ENCODE measurements at places on chromosomes 3 and 15.

- H3K36me3 ChIP-seq, result no peaks in the 10 kb centered on the region
- H3K4me3 ChIP-seq, result no peak overlapping the region
- no peak overlapping the region for H3K27ac ChIP-seq
- peaks cover 63% of the 10 kb centered on the region for H3K27me3 ChIP-seq
- DNase-seq, result no peak
Measured at GRCh38 chr3:195013411-195014361, 257.3 kb downstream of the XXYLT1 start.

DNA sequence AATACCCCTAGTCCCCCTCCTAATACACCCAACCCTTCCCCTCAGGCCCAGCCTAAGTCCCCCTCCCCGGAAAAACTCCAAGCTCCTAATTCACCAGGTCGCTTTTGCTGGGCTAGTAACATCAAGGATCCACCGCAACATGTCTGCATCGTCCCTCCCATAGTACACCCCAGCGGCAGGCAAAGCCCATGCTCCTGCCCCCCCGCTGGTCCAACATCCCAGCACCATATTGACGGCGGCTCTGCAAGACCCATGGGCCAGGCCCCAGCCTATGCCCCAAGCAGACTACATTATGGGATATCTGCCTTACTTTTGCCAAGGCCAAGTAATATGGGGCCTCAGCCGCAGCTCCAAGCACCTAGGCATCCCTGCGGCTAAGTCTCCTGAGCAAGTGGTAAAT lies 33.5 kb downstream of the ZNF589 start:
- H3K4me3 ChIP-seq, result no peak overlapping the region
- DNase-seq, result no peak
- H3K4me1 ChIP-seq, result peaks cover 2% of the 10 kb centered on the region

- H3K4me1 ChIP-seq, result no peaks in the 10 kb centered on the region
- H3K27me3 ChIP-seq, result no peaks in the 10 kb centered on the region
- H3K36me3 ChIP-seq, result peaks cover 3% of the 10 kb centered on the region
Measured at GRCh38 chr3:188881954-188882641, 289.7 kb upstream of the TPRG1 start.

- H3K27ac ChIP-seq, result no peak overlapping the region
- H3K4me1 ChIP-seq, result peaks cover 5% of the 10 kb centered on the region
- no peaks in the 10 kb centered on the region for H3K27me3 ChIP-seq
- no peaks in the 10 kb centered on the region for H3K36me3 ChIP-seq
- no peak overlapping the region for H3K4me3 ChIP-seq
Measured at GRCh38 chr3:126030455-126030854, 53.5 kb downstream of the SLC41A3 start.

DNA sequence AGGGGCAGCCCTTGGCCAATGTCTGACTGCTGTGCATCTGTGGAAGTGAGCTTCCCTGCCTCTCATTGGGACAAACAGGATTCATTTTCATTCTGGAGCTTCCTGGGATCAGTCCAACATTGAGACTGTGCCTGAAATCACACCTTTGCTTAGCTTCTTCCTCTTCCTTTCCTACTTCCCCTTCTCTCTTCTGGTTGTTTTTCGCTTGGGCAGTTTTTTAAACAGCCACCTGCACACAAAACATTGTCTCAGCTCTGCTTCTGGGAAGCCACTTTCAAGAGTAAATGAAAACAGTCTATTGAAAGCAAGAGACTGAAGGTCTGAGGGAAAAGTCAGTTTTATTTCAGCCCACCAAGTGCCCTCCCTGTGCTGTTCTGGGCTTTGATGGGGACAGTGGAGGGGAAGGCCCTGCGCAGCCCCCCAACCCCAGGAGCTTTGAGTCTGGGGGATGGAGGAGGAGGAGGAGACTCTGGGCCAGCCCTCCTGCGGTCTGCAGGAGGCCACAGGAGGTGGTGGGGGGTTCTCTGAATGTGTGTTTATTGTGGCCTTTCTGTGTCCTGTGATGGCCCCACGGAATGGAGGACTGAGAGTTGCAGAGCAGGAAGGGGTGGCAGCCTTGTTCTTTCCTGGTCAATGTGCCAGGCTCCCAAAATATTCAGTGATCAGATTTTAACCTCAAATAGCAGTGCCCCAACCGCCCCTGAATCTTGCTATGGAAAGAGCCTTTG lies 7.8 kb upstream of the ISLR2 start:
- peaks cover 2% of the 10 kb centered on the region for H3K4me1 ChIP-seq
- DNase-seq, result no peak
- no peaks in the 10 kb centered on the region for H3K36me3 ChIP-seq
- no peak overlapping the region for H3K27ac ChIP-seq
- peaks cover 64% of the 10 kb centered on the region for H3K27me3 ChIP-seq

- no peaks in the 10 kb centered on the region for H3K27me3 ChIP-seq
- H3K36me3 ChIP-seq, result peaks cover 17% of the 10 kb centered on the region
- H3K4me3 ChIP-seq, result no peak overlapping the region
- H3K27ac ChIP-seq, result no peak overlapping the region
- peaks cover 9% of the 10 kb centered on the region for H3K4me1 ChIP-seq
Measured at GRCh38 chr3:101383156-101383575, 62.8 kb upstream of the IMPG2 start.

- H3K27ac ChIP-seq, result no peak overlapping the region
- peaks cover 7% of the 10 kb centered on the region for H3K36me3 ChIP-seq
- H3K4me1 ChIP-seq, result no peaks in the 10 kb centered on the region
- DNase-seq, result no peak
- no peak overlapping the region for H3K4me3 ChIP-seq
- no peaks in the 10 kb centered on the region for H3K27me3 ChIP-seq
Measured at GRCh38 chr15:76274226-76274625, 37.0 kb downstream of the ETFA start.

DNA sequence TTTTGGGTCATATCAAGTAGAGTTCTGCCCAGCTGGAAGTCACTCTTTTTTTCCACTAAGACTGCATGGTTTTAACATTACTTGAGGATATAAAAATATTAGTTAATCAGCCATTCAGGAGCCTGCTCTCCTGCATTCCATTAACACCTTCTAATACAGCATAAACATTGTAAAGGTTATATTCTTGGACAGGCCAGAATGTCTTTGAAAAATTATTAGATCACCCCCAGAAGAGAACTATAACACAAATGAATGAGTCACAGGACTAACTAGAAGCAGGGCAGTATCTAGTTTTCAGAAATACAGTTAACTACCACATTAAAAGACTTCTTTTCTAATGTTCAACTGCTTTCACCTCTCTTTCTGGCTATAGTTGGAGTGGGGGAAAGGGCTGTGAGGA lies 80.9 kb downstream of the THBS1 start:
- DNase-seq, result no peak
- H3K4me3 ChIP-seq, result no peak overlapping the region
- no peaks in the 10 kb centered on the region for H3K36me3 ChIP-seq
- H3K27me3 ChIP-seq, result no peaks in the 10 kb centered on the region
- H3K4me1 ChIP-seq, result peaks cover 2% of the 10 kb centered on the region
- peak overlapping the region; percentile 83 for H3K27ac ChIP-seq

- H3K4me1 ChIP-seq, result no peaks in the 10 kb centered on the region
- DNase-seq, result no peak
- H3K36me3 ChIP-seq, result peaks cover 19% of the 10 kb centered on the region
- no peak overlapping the region for H3K27ac ChIP-seq
- H3K4me3 ChIP-seq, result no peak overlapping the region
Measured at GRCh38 chr3:112119962-112120836, 12.8 kb downstream of the GCSAM start.

DNA sequence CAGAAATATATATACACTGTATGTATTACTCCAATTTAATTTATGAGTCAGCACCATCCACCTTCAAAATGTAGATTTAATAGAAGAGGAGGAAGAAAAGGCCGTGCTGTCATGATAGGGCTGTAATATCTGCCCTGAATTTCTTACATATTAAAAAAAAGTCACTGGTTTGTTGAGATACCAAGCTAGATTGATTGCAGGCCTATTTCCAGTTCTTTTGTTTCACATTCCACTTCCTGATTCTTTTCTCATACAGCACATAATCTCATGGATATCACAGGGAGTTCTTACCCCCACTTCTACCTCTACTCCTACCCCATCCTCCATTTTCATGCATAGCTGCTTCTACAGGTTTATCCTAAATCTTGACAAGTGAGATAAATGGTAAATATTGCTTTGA lies 290.3 kb downstream of the ZBTB20 start:
- H3K4me3 ChIP-seq, result no peak overlapping the region
- no peak overlapping the region for H3K27ac ChIP-seq
- H3K4me1 ChIP-seq, result no peaks in the 10 kb centered on the region
- no peaks in the 10 kb centered on the region for H3K27me3 ChIP-seq
- DNase-seq, result no peak
- H3K36me3 ChIP-seq, result no peaks in the 10 kb centered on the region

DNA sequence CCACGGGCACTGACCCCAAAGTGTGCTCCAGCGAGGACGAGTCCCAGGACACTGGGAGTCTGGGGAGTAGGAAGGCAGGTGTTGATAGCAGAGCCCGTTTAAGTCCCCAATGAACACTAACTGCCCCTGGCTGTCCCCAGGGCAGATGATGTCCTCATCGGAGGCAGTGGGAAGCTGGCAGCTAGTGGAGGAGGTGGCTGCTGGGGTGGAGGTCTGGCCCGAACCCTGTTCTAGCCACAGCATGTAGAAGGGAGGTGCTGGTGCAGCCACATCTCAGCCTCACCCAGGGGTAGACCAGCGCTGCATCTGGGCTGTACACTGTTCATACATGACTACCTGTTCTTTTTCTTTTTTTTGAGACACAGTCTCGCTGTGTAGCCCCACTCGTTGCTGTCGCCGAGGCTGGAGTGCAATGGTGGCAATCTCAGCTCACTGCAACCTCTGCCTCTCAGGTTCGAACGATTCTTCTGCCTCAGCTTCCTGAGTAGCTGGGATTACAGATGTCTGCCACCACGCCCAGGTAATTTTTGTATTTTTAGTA lies 51.8 kb downstream of the KLF13 start:
- H3K4me1 ChIP-seq, result peaks cover 4% of the 10 kb centered on the region
- DNase-seq, result no peak
- no peaks in the 10 kb centered on the region for H3K27me3 ChIP-seq
- H3K4me3 ChIP-seq, result peak overlapping the region; percentile 7
- no peak overlapping the region for H3K27ac ChIP-seq
- peaks cover 53% of the 10 kb centered on the region for H3K36me3 ChIP-seq

- DNase-seq, result no peak
- H3K36me3 ChIP-seq, result no peaks in the 10 kb centered on the region
- peaks cover 2% of the 10 kb centered on the region for H3K4me1 ChIP-seq
- H3K27ac ChIP-seq, result no peak overlapping the region
Measured at GRCh38 chr3:124266487-124266886, 274.6 kb upstream of the ROPN1 start.

DNA sequence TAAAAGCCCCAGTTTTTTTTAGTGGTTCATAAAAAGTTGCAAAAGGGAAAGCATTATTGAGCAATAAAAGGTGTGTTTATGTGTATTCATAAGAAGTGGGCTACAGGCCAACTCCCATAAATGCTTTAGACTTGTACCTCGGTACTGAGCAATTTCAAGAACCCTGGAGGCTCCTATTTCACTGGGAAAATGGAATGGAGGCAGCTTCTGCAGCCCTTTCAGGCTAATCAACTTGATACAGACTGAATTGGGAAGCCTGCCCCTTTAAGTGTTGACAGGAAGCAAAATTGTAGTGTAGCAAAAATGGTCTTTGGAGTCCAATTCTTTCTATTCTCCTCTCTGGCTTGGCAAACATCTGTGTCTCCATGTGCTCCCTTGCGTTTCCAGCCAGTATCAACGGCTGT lies 118.8 kb downstream of the ECT2 start:
- no peaks in the 10 kb centered on the region for H3K4me1 ChIP-seq
- H3K27ac ChIP-seq, result no peak overlapping the region
- no peaks in the 10 kb centered on the region for H3K36me3 ChIP-seq
- H3K27me3 ChIP-seq, result peaks cover 40% of the 10 kb centered on the region
- H3K4me3 ChIP-seq, result no peak overlapping the region

DNA sequence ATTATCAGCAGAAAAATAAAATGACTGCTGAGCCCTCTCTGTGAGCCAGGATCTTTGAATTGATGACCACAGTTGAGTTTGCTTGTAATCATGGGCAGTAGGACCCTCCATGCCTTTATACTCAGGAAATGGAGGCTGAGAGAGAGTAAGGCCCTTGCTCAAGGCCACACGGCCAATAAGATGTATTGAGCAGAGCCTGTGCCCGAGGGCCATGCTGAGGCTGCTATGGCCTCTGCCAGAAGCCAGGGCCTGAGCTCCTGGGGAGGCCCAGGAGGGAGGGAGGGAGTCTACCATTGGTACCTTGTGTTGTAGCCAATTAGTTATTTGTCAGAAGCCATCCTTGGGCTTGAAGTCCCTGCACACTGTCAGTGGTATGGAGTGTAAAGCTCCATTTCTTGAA lies 151.4 kb downstream of the DNAJB8 start:
- no peak for DNase-seq
- H3K36me3 ChIP-seq, result no peaks in the 10 kb centered on the region
- H3K27ac ChIP-seq, result no peak overlapping the region
- H3K4me1 ChIP-seq, result no peaks in the 10 kb centered on the region

DNA sequence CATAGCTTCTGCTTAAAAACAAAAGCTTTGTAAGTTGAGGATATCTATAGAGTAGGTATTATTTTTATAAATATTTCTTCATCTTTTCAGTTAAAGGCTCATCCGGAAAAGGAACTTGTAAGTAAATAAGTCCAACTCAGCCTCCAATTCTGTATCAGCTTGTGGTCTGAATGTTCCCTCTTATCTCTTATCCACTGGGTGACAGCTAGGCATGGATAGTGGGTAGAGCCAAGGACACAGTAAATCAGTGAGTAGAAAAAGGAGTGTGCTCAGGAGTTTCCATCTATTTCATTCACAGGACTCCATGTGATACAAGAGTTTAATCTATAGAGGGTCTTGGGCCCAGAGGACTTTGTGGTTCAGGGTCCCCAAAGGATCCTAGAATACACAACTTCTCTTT lies 50.9 kb downstream of the FRMD5 start:
- H3K4me1 ChIP-seq, result no peaks in the 10 kb centered on the region
- H3K36me3 ChIP-seq, result no peaks in the 10 kb centered on the region
- no peak for DNase-seq
- no peaks in the 10 kb centered on the region for H3K27me3 ChIP-seq

DNA sequence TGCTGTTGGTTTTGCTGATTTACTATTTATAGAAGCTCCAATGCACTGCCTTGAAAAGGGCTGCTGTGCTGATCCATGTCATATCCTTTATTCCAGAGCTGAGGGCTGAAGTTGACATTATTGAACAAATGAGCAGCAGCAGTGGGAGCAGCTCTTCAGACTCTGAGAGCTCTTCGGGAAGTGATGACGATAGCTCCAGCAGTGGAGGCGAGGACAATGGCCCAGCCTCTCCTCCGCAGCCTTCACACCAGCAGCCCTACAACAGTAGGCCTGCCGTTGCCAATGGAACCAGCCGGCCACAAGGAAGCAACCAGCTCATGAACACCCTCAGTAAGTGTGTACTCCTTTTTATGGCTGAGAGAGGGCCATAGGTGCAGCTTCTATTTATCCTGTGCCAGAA lies 8.8 kb downstream of the EAF1 start:
- H3K27me3 ChIP-seq, result no peaks in the 10 kb centered on the region
- no peak overlapping the region for H3K27ac ChIP-seq
- H3K4me3 ChIP-seq, result no peak overlapping the region
- DNase-seq, result no peak

GRCh38 chr3:188339410-188340295 lies 185.7 kb downstream of the LPP start:
- H3K36me3 ChIP-seq, result no peaks in the 10 kb centered on the region
- H3K27me3 ChIP-seq, result no peaks in the 10 kb centered on the region
- no peak for DNase-seq
- peak overlapping the region; percentile 43 for H3K27ac ChIP-seq
- H3K4me1 ChIP-seq, result peaks cover 4% of the 10 kb centered on the region
